Motor neuron (in vitro differentiated cells): ENCODE measurements at places on chromosomes 12 and 14. TPM values are rescaled to one million over a fixed set of nuclear protein-coding genes. Genes with fewer than 3 reads are reported as not detected.

Gene VWF
- 0.64 and 1.9 TPM in 2 replicates for total RNA-seq

Gene TMPRSS12
- 0.15 TPM in 1 of 2 replicates, not detected in the other for total RNA-seq

Gene SYNDIG1L
- 0.81 TPM in 1 of 2 replicates, not detected in the other for total RNA-seq

Gene KRT75
- 0.08 and 0.09 TPM in 2 replicates for total RNA-seq

Gene DDX24
- total RNA-seq = 209 and 223 TPM in 2 replicates

Gene CDC42BPB
- 48.0 and 55.1 TPM in 2 replicates for total RNA-seq

Gene CCDC177
- 0.19 and 0.24 TPM in 2 replicates for total RNA-seq

Gene SPTLC2
- total RNA-seq = 18.4 and 18.7 TPM in 2 replicates

Gene KRT6C
- total RNA-seq = not detected in 2 replicates

Gene CELA1
- not detected in 2 replicates for total RNA-seq

Gene KRT4
- total RNA-seq = 0.59 and 0.67 TPM in 2 replicates

Gene STAC3
- 4.1 and 4.8 TPM in 2 replicates for total RNA-seq

Gene HCAR3
- not detected in 2 replicates for total RNA-seq

Gene RHOJ
- total RNA-seq = 0.72 and 1.7 TPM in 2 replicates

Gene RERGL
- total RNA-seq = not detected in 2 replicates

Gene INHBE
- 4.7 and 5.2 TPM in 2 replicates for total RNA-seq

Gene TMEM179
- total RNA-seq = 12.2 and 13.2 TPM in 2 replicates

Gene PPTC7
- total RNA-seq = 6.5 and 6.7 TPM in 2 replicates

Gene TSPAN19
- 1.1 and 2.5 TPM in 2 replicates for total RNA-seq
